ENCODE measurements at places on chromosomes 5 and 9.
A peak's percentile ranks its signal among the peaks of the same experiment; 100 is the strongest.

DNA sequence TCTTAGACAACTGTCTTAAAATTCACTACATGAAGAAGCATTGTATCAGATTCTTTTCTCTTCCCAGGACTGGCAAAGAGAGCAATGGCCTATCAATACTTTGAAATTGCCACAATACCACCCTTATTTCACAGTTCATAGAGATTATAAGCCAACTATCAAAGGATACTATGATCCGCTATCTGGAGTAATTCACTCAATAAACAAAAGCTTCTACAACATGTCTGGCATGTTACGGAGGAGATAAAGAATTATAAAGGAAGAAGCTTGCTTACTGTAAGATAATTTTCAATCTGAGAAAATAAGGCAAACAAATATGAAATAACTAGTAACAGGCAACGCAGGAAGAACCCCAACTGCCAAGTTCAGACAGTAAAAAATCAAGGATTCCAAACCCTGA lies 114.8 kb downstream of the GNAQ start:
- DNase-seq = no peak

DNA sequence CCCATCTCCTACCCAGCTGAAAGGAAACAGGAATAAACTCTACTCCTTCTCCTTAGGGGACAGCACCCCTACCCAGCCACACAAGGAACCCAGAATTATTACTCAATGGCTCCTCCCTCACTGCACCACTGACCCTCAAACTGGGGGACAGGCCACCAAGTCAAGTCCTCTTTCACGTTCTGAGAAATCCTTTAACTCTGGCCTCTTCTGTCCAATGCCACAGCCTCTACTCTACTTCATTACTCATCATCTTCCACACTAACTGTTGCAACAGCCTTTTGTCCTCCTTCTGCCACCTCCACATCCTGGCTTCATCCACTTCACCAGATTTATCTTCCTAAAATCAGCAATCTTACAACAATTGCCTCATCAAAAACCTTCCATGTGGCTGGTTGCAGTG lies 6.8 kb downstream of the TTC39B start:
- no peak for DNase-seq

GRCh38 chr9:101751895-101752294 lies 13.4 kb upstream of the GRIN3A start:
- DNase-seq = no peak

DNA sequence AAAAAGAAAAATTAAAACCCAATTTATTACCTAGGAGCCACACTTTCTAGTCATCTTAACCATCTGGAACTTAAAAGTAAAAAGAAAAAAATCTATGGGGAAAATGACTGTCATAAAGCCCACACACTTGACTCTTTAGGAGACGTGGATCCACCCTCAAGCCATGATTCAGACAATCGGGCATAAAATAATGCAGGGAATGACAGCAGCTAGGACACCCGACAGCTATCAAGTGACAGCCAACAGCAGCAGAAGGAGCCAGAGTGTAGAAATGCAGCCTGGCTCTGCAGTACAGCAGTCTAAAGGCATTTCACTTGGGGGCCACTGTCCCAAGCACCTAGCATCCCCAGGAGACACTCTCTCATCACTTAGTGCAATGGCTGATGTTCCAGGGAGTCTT lies 226.9 kb downstream of the CAAP1 start:
- DNase-seq = no peak

DNA sequence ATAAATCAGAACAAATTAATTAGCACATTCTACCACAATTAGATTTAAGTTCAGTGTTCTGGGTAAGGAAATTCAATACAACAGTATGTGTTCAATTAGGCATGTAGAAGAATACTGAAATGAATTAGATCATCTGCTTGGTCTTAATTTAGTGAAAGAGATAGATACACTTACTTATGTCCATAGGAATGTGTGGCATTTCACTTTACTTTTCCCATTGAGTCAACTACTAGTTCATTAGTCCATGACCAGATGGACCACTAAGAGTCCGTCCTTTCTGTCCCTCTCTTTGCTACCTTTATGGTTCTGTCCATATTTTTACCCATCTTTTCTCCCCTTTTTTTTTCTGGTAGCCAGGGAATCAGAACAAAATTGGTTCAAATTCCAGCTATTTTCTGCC lies 276.9 kb downstream of the OSTF1 start:
- no peak for DNase-seq

- DNase-seq = no peak
Measured at GRCh38 chr9:104269996-104270963, 176.2 kb downstream of the SMC2 start.

DNA sequence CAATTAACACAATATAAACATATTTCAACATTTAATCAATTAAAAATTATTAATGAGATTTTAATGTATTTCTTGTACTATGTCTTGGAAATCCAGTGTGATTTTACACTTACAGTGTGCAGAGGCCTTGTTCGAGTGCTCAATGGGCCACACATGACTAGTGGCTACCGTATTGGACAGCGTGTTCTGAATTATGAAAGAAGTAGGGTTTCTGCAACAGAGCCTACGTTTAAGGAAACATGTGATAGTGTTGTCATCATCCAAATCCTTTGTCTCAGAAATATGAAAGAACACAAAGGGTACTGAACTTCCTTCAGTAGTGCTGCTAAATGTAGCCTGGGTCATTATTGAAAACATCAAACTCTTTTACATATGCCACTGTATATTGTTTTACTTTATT lies 29.5 kb downstream of the NPR3 start:
- no peak for DNase-seq

DNA sequence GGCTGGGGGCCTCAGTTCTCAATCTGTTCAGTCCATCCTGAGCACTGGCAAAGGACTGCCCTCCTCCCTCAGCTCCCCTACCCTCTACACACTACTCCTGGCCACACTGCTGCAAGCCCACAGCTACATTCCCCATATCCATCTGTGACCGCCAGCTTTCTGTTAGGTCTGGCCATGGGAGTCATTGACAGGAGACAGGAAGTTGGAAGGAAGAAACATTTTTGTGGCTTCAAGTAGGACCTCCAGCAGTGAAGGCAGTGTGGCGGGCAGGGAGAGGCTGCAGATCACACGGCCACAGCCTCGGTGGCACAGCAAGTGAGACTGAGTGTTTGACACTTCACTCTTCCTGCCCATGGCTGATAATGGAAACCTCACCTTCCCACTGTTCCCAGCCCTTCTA lies 55.9 kb downstream of the SECISBP2 start:
- DNase-seq = no peak

GRCh38 chr9:112569186-112569585 lies 82.6 kb downstream of the KIAA1958 start:
- no peak for DNase-seq

DNA sequence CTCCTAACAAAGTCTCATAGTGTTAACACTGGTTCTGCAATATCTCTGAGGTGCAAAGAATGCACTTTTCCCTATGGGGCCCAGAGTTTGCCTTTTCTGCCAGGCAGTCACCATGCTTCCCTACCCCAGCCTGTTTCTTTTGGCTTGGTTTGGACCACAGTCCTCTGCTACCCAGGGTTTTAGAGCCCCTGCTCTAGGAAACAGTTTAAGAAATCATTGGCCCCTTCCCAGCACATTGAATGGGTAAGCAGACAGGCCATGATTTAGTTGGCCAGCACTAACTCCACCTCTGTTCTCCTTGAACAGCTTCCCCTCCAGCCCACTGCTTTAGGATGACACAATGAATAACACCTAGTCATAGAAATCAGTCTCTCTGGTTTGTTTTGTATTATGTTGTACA lies 73.2 kb downstream of the UBAP1 start:
- DNase-seq = no peak

DNA sequence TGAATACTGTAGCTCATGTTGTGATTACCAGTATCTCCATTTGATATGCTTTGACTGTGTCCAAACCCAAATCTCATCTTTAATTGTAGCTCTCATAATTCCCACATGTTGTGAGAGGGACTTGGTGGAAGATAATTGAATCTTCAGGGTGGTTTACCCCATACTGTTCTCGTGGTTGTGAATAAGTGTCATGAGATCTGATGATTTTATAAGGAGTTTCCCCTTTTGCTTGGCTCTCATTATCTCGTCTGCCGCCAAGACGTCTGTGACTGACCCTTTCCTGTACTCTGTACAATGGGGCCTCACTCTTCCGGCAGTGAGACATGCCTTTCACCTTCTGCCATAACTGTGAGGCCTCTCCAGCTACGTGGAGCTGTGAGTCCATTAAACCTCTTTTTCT lies 59.3 kb downstream of the TRIO start:
- DNase-seq = no peak

GRCh38 chr5:150410524-150411244 lies 2.0 kb downstream of the CD74 start:
- DNase-seq = peak; percentile 87

- no peak for DNase-seq
Measured at GRCh38 chr5:22779499-22779898, 73.6 kb downstream of the CDH12 start.

GRCh38 chr5:94908889-94909480 lies 290.5 kb downstream of the SLF1 start:
- DNase-seq = peak; percentile 50

DNA sequence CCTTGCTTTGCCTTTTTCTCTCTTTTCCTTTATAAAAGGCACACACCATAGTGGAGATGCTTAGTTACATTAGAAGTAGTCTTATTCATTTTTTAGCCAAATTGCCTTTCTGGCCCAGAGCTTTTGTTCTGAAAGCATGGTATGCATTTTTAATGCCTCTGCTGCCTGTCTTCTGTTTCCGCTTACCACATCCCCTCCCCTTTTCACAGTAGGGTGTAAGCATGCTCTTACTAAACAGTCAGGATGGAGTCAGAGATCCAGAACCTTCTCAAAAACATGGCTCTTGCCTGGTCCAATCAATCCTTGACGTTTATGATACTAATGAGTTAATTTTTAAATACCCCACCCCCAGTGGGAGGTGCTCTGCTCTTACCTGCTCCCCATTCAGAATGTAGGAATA lies 22.5 kb downstream of the PPP3R2 start:
- DNase-seq = no peak

DNA sequence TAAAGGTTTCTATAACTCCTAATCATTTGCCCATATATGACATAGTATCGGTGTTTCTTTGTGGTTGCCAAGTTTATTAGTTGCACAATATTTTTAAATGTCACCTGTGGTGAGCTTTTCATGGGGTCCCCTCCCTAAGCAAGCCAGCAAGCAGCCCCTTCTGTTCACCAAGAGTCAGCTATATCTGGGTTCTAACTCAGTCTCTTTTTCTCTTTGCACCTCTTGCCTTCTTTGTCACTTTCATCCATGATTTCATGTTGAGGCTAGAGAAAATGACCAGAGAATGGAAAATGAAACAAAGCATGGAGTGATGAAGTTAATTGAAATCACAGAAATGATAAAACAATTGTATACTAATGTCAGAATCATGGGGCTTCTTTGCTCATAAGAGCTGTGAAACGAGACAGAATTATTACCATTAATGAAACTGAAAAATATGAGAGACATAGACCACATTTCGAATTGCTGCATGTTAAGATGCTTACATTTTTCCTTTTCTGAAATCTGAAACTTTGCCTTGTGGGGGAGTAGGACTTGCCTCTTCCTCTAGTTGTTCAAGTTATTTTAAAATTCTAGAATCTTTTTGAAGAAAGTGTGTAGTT lies 75.7 kb downstream of the CAMK4 start:
- DNase-seq = no peak

- no peak for DNase-seq
Measured at GRCh38 chr9:107178293-107178692, 104.8 kb upstream of the RAD23B start.
